ENCODE measurements at places on chromosomes 11 and 22.

DNA sequence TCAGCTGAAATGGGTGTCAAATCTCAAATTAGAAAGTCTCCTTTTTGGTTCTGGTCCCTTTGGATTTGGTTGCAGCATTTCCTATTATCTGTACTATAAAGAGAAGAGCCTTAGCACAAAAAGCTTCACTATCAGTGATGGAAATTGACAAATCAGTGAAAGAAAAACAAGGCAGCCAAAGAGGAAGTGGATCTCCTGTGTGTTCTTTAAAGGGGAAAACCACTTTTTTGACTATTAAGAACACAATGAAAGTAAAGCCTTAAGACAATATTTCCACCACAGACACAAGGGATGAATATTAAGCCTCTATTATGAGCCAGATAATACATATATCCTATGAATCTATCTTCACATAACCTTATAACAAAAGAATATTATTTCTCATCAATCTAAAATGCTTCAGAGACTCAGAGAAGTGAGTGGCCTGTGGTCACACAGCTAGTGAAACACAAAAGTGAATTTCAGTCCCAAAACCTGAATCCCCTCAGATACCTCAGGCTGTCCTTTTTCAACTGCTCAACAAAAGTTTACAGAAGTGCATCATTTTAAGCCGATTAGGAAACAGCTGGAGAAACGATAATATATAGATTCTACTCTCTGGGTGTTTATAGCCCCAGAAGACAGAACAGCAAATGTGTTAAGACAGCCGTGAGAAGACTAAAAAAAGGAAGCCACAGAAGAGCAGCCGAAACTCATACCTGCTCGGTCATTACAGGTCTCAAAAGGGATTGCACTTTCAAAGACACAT, 24.4 kb upstream of the FSHB start:
- DNase-seq, result no peak

- no peak for DNase-seq
These were observed 111.7 kb downstream of the ZNF280B start for GRCh38 chr22:22396741-22397291.

DNA sequence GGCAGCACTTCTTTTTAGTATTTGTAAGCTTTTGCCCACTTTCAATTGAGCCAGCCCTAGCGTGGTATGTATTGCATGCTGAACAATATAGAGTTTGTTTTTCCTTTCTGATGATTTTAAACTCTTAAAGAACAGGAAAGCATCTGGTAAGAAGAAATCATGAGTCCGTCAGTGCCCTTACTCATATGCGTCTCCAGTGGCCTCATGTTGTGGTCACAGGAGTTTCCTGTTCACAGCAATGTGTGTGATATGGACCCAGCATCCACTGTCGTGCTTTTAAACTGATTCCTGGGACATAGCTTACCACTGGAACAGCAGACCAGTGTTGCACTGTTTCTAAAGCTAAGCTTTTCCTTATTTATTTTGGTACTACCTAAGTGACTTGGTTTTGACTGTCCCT, 40.1 kb downstream of the BID start:
- DNase-seq, result no peak

GRCh38 chr22:47630741-47631534, 868.5 kb downstream of the TBC1D22A start:
- DNase-seq, result no peak

DNA sequence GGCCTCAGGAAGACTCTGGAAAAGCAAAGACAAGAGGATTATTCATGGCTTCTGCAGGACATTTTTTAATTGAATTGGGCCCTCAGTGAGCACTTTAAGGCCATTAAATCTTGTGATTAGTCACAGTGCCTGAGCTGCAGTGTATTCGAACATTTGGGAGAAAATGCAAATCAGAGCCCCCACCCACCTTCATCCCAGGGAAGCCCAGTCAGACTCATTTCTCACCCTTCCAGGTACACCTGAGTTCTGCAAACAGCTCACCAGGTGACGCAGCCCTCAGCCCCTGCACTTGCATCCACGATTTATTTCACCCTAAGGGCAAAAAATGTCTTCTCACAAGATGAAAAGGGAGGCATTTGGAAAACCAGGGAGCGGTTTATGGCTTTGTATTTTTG, 128.7 kb downstream of the MPPED1 start:
- no peak for DNase-seq

DNA sequence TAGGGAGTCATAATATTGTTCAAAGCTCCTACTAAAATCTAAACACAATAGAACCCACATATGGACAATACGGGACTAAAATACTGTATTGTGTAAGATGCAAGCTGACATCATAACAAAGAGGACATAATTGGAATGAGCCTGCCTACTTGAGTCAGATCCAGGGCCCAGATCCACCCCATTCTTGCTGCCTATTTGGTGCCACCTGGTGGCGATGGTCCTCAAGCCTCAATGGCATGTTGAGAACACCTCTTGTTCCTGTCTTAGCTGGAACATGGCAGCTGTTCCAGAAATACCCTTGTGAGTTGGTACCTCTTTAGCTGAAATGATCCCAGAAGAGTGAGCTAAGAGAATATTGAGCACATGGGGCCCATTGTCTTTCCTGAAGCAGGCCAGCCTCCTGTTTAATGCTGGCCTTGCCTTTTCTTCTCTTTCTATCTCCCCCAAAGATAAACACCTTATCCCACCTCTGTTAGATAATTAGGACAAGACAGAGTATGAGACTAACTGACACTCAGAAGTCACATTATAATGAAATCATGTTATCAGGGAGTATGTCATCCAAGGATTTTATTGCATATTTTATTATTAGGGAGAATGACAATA, 680.9 kb upstream of the ANO5 start:
- peak; percentile 2 for DNase-seq

GRCh38 chr11:83355391-83355790, 69.2 kb upstream of the CCDC90B start:
- no peak for DNase-seq

DNA sequence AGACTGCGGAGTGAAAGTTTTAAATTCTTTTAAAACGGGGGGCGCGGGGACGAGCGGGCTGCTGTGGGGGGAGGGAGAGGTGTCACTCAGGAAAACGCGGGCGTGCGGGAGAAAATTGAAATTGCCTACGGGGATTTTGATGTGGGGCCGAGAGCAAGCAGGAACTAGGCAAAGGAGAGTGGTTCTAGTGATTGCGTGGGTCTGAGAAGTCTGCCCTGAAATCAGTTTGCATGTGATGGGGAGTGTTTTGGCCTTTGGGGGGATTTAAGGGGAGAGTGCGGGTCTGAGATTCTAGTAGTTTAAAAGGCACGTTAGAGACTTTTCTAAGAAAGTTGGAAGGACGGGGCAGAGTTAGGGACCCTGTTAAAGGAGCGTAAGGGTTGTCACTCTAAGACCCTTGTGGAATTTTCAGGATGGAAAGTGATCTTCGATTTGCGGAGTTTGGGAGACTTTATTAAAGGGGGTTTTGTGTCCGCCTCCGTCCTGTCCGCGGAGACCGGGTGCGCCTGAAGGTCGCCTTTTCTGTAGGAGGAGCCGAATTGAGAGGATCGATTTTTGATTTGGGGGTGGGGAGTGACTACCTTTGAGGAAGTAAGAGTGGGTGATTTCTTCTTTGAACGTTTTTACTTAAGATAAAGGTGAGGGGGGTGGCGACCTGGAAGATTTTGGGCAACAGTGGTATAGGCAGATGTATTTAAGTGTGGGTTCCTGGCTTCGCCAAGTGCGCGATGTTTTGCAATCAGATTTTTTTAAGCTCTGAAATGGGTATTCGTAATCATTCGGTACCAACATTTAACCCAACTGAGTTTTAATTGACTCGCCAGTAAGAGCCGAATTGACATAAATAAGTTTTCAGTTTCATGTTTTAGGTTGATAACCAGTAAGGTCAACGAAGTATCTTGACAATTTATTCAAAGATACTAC, 1.1 kb downstream of the EED start:
- no peak for DNase-seq

GRCh38 chr11:76626921-76627401, 43.6 kb downstream of the LRRC32 start:
- DNase-seq, result peak; percentile 49

- DNase-seq, result no peak
These were observed 962.3 kb upstream of the RAG2 start for GRCh38 chr11:37560346-37560745.

DNA sequence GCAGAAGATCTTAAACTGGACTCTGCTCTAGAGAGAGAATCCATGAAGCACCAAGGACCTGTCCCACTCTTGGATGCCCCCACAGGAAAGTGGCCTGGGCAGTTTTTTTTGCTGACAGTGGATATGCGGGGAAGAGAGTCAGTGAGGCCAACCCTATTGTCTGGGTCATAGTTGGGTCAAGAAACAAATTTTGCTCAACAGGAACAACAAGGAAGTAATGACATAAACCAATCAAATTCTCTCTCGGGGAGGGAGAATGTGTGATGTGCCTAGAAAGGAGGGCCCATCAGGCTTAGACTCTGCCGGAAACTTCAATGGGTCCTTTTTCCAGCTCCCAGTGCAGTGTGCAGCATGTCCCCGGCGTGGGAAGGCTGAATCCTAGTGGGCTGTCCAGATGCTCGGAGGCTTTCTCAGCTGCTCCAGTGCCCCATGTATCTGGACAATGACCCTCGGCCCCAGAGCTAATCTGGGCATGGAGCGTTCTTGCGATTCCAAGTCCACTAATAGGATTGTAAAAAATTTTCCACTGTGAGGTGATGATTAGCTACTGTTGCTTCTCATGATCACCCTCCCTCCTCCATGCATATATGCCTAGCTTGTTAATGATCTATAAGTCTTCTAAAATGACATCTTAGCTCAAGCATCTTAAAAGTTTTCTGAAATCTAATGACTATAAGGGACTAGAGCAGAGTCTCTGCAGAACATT, 101.0 kb downstream of the SNX19 start:
- DNase-seq, result no peak

DNA sequence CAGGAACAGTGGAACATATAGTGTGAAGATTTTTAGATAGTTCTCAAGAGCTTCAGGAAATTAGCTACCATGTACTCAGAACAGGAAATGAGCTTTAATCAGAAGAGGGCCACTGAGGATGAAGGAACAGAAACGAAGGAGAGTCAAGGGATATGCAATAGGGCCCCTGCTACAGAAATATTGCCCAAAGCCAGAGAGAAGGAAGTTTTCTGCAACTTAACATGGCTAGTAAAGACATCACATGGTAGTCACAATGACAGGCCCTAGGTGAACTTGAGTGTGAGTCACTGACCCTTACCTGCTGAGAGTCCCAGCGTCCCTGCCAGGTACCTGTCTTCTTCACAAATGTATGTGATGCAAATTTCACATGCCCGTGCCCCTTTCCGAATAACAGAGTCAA, 25.2 kb upstream of the CARD16 start:
- no peak for DNase-seq

- no peak for DNase-seq
These were observed 24.6 kb upstream of the SMPD1 start for GRCh38 chr11:6365659-6366058.

Measured in GM12892 (cell line).